HS-27A (cell line): ENCODE measurements at places on chromosomes 12 and 14.

GRCh38 chr12:93116632-93117031 lies 187.5 kb upstream of the EEA1 start:
- DNase-seq, result no peak

DNA sequence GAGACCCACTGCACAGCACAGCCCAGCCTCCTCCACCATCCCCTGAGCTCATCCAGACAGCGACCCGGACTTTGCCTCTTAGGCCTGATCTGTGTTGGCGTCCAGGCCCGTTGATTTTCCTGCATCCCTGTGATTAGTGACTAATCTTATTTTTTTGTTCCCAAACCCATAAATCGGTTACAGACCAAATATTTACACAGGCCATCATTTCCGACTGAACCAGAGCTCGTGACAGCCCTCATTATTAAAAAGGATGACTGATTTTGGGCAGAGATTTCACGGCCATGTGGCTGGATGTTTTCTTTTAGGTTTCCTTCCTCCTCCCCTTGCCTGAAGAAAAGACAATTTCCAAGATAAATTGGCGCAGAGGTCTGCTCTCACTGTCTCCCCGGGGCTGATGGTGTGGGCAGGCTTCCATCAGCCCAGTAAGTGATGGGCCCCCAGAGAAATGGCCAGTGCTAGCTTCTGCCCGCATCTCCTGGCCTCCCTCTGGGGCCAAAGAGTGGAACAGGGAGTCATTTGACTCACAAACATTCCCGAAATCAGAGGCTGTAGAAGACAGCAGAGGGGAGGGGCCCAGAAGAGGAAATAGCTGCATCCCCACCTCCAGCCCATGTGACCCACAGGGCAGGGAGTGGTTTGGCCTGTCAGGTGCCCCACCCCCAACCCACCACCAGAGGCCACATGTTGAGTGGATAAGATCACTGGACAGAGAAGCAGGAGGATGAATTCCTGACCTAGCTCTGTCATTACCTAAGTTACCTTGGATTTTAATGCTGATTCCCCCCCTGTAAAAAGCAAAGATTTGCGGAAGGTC lies 283.5 kb downstream of the KSR2 start:
- no peak for DNase-seq

GRCh38 chr12:9406564-9407424 lies 198.6 kb upstream of the PZP start:
- no peak for DNase-seq

GRCh38 chr12:104501660-104502059 lies 44.9 kb downstream of the CHST11 start:
- DNase-seq, result no peak
